Activated naive CD8-positive, alpha-beta T cell treated with anti-CD3 and anti-CD28 coated beads for 36 hours (primary cell): ENCODE measurements at places on chromosomes 7 and 10. TPM values are rescaled to one million over a fixed set of nuclear protein-coding genes. Genes with fewer than 3 reads are reported as not detected.

The SLC13A1 gene
- not detected for total RNA-seq

The NSUN5 gene
- 67.0 TPM for total RNA-seq

The NFE2L3 gene
- total RNA-seq = 35.2 TPM

The MARVELD1 gene
- total RNA-seq = 5.5 TPM

The ANKRD30A gene
- total RNA-seq = not detected

GRCh38 chr7:1913466-1914282 is 243.6 kb downstream of the ELFN1 start:
- H3K4me1 ChIP-seq = peaks cover 4% of the 10 kb centered on the region
- DNase-seq = no peak
- no peak overlapping the region for H3K4me3 ChIP-seq
- no peaks in the 10 kb centered on the region for H3K36me3 ChIP-seq
- H3K27ac ChIP-seq = no peak overlapping the region

- DNase-seq = no peak
- H3K27me3 ChIP-seq = no peaks in the 10 kb centered on the region
- H3K4me3 ChIP-seq = no peak overlapping the region
- no peak overlapping the region for H3K27ac ChIP-seq
Measured at GRCh38 chr7:10106609-10107008, 867.1 kb upstream of the PHF14 start.

DNA sequence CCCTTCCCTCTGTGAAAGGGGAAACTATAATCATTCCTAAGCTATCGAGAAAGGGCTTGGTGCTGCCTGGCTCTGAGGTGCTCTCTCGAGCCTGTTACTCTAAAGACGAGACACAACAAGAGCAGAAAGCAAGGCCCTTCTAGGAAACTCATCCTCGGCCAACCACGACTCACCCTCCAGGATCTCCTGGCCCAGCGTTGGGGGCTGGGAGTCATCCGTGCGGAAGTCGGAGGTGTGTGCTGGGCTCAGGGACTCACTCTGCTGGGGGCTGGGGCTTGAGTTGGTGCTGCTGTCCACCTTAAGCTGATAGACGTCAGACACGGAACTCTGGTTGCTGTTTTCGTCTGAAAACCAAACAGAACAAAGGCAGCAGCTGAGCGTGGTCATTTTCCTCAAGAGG is 17.6 kb upstream of the BAZ1B start:
- no peak overlapping the region for H3K27ac ChIP-seq
- no peaks in the 10 kb centered on the region for H3K4me1 ChIP-seq
- H3K4me3 ChIP-seq = no peak overlapping the region
- no peaks in the 10 kb centered on the region for H3K27me3 ChIP-seq
- peaks cover 20% of the 10 kb centered on the region for H3K36me3 ChIP-seq

- no peak for DNase-seq
- H3K27me3 ChIP-seq = no peaks in the 10 kb centered on the region
- no peaks in the 10 kb centered on the region for H3K36me3 ChIP-seq
- H3K4me1 ChIP-seq = peaks cover 3% of the 10 kb centered on the region
- no peak overlapping the region for H3K27ac ChIP-seq
Measured at GRCh38 chr7:11213266-11213665, 239.6 kb downstream of the PHF14 start.

DNA sequence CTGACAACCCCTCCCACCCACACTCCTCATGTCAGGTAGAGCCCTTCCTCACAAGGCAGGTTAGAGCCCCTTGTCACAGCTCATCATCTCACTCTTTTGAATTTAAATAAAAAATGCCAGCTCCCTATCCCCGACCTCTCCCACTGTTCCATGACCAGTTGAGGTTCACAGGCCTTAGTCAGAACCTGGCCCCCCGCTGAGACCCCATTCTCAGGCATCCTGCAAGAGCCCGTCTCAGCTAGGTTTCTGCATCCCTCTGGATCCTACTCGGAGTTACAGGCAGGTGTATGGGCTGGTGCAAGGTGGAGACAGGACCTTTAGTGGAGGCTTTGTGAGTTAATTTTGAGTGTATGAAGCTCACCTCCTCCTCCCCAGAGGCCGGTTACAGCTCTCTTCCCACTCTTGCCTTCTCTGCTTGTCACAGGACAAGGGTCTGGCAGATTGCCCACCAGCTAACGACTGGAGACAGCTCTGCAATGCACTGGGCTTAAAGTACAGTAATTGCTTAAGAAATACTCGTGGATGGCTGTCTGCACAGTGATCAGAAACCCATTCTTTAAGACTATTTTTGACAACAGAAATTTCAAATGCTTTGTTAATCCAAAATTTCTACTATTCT is 394.9 kb upstream of the DPP6 start:
- H3K4me1 ChIP-seq = no peaks in the 10 kb centered on the region
- H3K4me3 ChIP-seq = no peak overlapping the region
- no peaks in the 10 kb centered on the region for H3K36me3 ChIP-seq
- H3K27ac ChIP-seq = no peak overlapping the region
- H3K27me3 ChIP-seq = no peaks in the 10 kb centered on the region

DNA sequence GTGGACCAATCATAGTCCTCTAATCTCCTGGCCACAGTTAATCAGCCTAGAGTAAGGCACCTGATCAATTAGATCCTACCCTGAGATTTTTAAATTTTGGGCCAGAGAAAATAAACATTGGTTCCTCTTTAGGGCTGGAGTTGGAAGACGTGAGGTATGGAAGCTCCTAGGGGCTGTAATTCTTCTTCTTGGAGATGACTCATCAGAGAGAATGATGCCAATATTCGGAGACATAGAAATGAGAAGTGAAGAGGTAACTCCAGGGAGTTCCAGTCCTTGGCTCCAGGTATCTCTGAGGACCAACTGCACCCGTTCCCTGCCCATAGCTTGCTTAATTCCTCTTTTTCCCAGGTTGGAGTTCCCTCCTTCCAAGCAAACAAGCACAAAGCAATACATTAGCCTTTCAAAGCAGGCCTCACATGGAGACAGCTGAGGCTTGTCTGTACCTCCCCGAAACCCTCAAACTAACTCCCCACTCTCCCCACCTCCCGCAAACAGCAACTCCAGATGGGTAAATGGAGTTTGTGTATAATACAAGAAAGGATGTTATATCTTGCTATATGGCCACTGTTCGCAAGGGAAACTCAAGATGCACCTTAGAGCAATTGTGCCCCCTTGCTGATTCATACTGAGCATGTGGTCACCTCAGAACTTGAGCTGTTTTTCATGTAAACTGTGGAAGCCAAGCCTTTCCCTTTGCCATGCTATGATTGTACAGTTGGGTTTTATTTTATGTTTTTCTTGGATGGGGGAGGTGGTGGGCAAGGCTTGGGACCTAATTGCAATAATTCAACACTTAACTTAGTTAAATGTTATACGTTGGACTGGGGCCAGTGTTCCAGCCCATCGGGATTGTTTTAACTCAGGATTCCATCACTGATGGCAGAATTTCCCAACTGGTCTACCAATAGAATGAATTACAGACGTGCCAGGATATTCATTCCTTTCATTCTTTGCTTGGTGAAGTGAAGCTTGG is 29.3 kb downstream of the PIK3AP1 start:
- H3K27me3 ChIP-seq = no peaks in the 10 kb centered on the region
- H3K27ac ChIP-seq = no peak overlapping the region
- DNase-seq = no peak
- H3K36me3 ChIP-seq = no peaks in the 10 kb centered on the region
- no peak overlapping the region for H3K4me3 ChIP-seq
- peaks cover 31% of the 10 kb centered on the region for H3K4me1 ChIP-seq

GRCh38 chr10:87658321-87658795 is 1.3 kb upstream of the PAPSS2 start:
- no peak overlapping the region for H3K4me3 ChIP-seq
- no peak for DNase-seq
- no peak overlapping the region for H3K27ac ChIP-seq
- no peaks in the 10 kb centered on the region for H3K36me3 ChIP-seq
- H3K27me3 ChIP-seq = peaks cover 50% of the 10 kb centered on the region

DNA sequence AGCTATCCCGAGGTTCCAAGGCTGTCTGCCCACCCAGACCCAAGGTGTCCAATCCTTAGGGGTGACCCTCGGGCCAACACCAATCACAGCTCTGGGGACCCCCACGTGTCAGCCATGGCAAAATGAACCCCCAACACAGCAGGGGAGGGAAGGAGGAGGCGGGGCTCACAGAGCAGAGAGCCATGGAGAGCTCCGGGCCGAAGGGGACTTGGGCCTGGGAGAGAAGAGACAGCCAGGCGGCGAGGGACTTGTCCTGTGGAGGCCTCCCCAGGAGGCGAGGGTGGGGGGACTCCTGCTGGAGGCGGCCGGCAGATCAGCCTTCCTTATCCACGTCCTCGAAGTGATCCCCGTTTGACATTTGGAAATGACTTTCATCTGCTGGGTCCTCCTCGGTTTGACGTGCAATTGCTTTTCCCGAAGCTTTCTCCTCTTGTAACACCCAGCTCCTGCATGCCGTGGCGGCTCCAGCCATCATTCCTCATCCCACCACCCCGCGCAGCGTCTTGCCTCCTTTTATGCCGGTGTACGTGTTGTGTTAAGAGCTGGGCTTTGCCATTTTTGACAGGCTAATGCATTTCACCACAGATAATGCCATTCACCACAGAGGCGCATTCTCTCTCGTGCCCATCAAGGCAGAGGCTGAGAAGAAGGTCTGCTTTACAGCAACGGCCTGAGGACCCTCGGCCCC is 337.4 kb downstream of the DNAJB6 start:
- no peak overlapping the region for H3K27ac ChIP-seq
- H3K27me3 ChIP-seq = peaks cover 60% of the 10 kb centered on the region
- H3K36me3 ChIP-seq = no peaks in the 10 kb centered on the region
- peaks cover 15% of the 10 kb centered on the region for H3K4me1 ChIP-seq
- no peak for DNase-seq

DNA sequence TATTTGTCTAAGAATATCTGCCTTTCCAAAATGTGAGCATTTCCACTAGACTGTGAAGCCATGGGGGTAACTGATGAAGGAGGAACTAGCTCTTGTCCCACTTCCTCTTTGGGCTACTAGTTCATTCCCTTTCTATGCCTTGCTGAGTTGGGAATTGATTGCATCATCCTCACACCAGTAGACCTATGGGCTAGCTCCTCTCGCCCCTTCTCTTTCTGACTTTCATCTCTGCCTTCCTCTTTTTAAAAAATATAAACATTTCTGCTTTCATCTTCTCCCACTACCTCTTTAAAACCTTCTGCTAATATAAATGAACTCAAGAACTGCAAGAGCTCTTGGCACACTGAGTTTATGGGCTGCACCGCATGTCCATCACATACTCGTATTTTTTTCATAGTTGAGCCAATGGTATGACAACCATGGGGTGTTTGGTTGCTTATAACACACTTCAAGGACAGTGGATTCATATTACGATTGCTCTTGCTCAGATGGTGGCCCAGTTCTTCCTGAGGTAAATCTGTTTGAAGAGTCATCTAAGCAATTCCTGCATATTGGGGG is 182.0 kb downstream of the REEP3 start:
- DNase-seq = no peak
- H3K4me3 ChIP-seq = no peak overlapping the region
- H3K27me3 ChIP-seq = no peaks in the 10 kb centered on the region
- no peaks in the 10 kb centered on the region for H3K36me3 ChIP-seq

- peak overlapping the region; percentile 98 for H3K4me3 ChIP-seq
- DNase-seq = no peak
- H3K4me1 ChIP-seq = peaks cover 27% of the 10 kb centered on the region
Measured at GRCh38 chr7:141737118-141737835, 881 bp upstream of the SSBP1 start.

DNA sequence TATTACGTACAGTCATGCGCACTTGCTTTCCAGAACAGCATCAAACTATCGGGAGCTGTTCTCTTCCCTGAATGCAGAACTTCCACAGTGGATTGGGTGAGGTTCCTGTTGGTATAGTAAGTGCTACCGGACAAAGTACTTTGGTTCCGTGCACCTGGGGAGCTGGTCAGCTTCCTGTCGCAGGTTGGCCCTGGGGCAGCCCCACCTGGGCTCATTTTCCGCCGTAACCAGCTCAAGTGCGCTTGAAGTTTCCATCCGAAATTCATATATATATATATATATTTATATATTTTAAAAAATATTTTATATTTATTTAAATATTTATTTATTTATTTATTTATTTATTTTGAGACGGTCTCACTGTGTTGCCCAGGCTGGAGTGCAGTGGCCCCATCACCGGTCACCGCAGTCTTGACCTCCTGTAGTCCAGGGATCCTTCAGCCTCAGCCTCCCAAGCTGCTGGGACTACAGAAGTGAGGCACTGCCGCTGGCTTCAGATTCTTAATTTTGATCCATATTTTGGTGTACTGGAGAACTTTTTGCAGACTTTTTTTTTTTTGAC is 6.5 kb downstream of the SCART1 start:
- H3K4me3 ChIP-seq = no peak overlapping the region
- no peaks in the 10 kb centered on the region for H3K4me1 ChIP-seq
- H3K36me3 ChIP-seq = no peaks in the 10 kb centered on the region
- no peak overlapping the region for H3K27ac ChIP-seq
- no peak for DNase-seq

- no peaks in the 10 kb centered on the region for H3K27me3 ChIP-seq
- no peak overlapping the region for H3K4me3 ChIP-seq
Measured at GRCh38 chr7:13673290-13673689, 316.2 kb downstream of the ETV1 start.
